Kidney capillary endothelial cell (primary cell): ENCODE measurements at places on chromosomes 16 and 17.

- no peak for DNase-seq
These were observed 10.0 kb downstream of the GGA2 start for GRCh38 chr16:23500212-23500861.

GRCh38 chr17:2406903-2407790, 6.3 kb upstream of the MNT start:
- DNase-seq, result peak; percentile 97

- DNase-seq, result peak; percentile 76
These were observed 1.4 kb upstream of the SPHK1 start for GRCh38 chr17:76382803-76383545.

DNA sequence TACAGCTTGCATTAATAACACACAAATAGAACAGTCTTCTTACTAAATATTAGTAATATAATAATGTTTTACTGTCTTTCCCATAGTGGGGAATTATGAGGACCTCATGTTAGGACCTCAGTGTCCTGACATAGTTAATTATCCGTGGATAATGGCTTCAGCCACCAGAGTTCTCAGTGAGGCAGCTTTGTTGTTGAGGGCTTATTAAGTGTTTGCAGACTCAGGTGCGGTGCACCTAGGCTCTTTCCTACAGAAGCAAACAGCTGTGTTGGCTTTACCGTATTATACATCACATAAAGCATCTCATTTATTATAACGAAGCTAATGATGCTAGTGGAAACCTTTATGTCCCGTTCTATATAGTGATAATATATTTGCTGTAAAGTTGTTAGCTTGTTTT, 246.7 kb downstream of the FTO start:
- DNase-seq, result no peak

- DNase-seq, result no peak
These were observed 266.4 kb downstream of the MAF start for GRCh38 chr16:79334127-79334526.

GRCh38 chr17:1002771-1003555, 6.0 kb downstream of the TIMM22 start:
- peak; percentile 79 for DNase-seq

DNA sequence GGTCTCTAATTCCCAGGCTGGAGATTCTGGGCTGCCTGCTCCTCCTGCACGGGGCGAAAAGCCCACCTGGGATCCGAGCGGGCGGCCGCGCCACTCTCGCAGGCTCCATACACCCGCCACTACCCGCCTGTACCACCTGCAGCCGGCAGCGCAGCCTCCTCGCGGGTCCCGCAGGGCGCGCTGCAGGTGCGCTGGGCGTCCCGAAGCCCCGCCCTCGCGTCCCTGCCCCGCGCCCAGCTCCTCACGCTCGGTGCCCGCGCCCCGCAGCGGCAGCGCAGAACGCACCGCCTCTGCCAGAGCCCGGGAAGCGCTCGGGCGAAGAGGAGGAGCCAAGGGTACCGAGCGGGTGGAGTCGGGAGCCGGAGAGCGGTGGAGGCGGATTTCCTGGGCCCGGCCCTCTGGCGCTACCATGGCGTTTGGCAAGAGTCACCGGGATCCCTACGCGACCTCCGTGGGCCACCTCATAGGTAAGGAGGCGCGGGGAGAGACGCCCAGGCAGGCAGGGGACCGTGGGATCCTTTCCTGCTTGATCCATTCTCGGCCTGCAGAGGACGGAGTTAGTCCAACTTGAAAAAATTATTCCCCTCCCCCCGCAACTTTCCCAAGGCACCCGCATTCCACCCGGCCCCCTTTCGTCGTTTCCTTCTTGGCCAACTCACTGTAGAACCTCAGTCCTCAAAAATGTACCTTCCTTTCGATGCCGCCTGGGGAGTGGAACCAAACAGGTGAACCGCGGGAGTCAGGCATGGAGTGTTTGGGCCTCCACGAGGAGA, at the start of gene TOM1L1:
Gene TOM1L1 (plus strand): TSS at position 396 of the 773 bp plus-strand sequence. CDS start 14 bp downstream, at position 410.
- no peak for DNase-seq

DNA sequence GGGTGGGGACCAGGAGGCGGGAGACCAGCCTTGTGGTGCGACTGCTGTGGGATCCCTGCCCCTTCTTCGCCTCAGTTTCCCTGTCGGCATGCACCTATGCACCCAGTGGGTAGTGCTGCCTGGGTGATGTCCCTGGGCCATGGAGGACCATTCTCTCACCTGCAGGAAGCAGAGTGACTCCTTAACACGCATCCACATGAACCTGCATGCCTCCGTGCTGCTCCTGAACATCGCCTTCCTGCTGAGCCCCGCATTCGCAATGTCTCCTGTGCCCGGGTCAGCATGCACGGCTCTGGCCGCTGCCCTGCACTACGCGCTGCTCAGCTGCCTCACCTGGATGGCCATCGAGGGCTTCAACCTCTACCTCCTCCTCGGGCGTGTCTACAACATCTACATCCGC, 25.2 kb downstream of the ADGRG5 start:
- no peak for DNase-seq

DNA sequence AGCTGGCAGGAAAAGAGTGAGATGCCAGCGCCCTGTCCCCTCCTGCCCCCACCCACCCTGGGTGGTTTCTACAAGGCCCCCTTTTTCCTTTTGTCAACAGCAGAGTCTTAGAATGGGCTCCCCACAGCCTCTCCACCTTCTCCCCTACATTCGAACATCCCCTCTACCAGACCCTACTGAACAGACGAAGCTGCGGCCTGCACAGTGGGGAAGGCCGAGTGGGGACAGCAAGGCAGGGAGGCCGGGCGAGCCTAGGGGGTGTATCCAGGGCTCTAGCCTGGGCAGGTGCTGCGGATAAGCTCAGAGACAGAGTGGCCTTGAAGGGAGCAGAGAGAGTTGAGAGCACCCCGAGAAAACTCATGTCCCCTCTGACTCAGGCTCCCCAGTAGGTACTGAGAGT, 7.4 kb downstream of the ZACN start:
- DNase-seq, result no peak

GRCh38 chr17:30928584-30928983, 6.8 kb downstream of the ADAP2 start:
- no peak for DNase-seq

GRCh38 chr16:15037745-15038144, 18.1 kb downstream of the NTAN1 start:
- DNase-seq, result no peak

DNA sequence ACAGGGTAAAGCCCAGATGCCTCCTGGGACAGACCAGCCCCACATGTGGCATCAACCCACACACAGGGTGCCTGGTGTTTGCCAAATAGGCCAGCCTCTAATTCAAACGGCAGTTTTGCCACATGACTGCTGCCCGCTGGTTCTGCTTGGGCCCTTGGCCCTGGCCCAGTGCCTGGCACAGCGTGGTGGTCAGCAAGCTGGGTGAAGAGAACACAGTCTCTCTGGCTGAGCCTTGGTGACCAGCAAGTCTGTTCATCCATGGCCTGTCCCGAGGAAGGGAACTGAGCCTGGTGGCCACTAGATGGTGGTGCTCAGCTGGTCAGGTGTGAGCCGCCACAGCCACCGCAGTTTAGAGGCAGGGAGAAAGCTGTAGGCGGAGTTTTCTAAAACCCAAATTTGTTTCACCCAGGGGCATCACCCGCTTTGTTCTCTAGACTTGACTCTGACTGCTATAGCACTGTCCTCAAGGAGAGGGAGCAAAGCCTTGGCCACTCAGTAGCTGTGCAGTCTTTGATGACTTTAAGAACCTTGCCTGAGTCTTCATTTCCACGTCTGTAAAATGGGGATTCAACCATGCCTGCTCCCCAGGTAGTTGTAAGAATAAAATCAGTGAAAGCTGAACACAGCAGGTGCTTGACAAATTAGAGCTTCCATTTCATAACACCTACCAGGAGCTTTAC, 4.7 kb upstream of the GFAP start:
- DNase-seq, result peak; percentile 65

DNA sequence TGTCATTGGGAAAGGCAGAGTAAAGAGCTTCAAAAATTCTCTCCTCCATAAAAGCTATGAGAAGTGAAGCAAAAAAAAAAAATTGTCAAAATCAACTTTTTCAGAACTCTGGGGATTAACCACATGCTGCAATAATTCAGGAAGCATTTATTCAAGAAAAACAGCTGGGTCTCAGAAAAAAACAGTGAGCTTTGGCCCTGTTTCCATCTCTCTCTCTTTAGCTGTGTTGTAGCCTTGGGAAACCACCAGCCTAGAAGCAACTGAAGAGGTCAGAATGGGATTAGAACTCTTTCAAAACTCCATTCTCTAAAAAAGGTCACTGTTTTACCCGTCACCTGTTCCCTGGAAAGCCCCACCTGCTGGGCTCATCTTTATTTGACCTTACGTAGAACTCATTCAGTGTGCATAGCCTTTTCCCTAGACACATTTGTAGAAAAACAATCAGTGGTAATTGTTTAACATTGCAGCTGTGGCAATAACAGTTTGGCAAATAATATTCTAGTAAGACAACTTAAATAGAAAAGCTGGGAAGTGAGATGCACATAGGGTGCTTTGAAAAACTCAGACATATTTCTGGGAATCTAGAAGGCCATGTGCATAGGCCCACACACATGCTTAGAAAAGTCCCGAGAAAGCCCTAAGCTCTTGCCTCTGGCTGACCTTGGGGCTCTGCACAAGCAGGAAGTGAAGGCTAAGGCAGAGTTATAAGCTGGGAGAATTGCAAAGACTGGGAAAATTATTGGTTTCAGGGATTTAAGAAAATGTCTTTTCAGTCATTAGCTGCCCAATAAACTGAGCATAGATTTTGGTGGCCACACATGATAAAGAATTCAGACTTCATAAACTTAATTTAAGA, 18.0 kb downstream of the SLC5A11 start:
- DNase-seq, result no peak

- DNase-seq, result peak; percentile 25
These were observed 117.7 kb downstream of the WSCD1 start for GRCh38 chr17:6187836-6188235.

DNA sequence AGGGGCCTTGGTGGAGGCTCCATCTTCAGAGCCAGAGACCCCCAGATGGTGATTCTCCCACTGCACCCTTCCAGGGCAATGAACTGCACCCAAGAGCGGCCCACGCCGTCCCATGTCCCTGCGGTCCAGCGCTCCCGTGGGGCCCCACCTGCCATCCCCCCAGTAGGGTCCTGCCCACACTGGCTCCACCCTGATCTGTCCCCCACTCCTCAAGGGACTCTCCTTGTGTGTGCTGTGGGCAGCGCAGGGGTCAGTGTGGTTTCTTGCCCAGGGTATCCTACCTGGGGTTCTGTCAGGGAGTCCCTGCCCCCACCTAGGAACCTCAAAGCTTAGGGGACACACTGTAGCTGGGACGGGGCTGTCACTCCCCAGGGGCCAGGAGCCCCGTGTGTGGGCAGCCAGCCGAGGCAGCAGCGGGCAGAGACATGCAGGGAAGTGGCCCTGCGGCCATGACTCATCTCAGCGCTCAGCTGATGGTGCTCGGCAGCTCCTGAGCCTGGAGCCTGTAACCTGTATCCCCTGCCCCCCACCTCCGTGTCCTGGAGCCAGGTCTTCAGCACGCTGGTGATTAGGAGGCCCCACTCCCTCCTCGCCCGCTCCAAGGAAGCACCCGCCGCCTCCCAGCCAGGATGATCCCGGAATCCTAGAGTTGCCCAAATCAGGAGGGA, 35.7 kb upstream of the SSTR5 start:
- no peak for DNase-seq

DNA sequence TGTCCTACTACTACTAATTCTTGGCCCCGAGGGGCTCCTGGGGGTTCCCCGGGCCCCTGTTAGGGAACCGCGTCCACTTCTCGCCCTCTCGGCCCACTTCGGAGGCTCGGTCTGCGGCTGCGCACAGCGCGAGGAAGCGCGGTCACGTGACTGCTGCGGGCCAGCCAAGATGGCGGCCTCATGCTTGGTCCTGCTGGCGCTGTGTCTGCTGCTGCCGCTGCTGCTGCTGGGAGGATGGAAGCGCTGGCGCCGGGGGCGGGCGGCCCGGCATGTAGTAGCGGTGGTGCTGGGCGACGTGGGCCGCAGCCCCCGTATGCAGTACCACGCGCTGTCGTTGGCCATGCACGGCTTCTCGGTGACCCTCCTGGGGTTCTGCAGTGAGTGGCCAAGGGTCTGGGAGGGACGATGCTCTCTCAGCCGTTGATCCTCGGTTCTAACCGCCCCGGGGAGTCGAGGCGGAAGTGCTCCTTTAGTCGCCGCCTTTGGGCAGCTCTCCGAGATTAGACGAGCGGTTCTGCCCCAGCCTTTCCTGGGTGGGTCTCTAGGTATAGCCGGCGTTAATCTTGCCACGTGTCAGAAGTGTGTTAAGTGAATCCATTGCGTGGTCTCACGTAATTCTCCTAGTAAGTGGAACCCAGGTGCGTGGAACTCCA, at the start of gene ALG1:
Gene ALG1 (plus strand): TSS at position 163 of the 653 bp plus-strand sequence. CDS start 7 bp downstream, at position 170.
- DNase-seq, result peak; percentile 82

DNA sequence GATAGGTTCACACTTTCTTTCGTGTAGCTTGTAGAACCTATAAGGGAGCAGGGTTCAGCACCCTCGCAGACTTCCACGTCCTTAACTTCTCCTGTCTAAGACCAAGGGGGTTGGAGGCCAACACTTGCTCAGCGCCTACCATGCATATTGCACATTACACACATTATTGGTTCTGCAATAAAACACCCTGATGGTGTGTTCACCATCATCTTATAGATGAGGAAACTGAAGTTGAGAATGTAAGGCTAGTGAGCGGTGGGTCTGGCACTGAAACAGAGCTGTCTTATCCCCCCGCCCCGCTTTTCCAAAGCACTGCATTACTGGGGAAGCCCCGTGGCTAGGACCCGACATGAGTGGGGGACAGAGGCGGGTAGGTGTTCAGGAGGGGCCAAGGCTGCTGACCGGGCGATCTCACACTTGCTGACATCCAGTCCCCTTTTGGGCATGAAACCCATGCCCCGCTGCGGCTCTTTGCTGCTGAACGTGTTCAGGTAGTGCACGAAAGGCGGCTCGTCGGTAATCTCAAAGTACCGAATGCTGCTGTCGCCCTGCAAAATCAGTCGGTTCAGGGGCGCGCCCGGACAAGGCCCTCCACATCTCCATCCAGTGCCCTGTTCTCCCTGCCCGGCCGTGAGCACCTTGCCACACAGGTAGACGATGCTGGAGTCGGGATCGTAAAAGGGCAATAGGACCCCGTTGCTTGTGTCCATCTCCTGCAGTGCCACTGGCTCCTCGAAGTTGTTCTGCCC, 6.2 kb downstream of the CORO6 start:
- DNase-seq, result no peak

DNA sequence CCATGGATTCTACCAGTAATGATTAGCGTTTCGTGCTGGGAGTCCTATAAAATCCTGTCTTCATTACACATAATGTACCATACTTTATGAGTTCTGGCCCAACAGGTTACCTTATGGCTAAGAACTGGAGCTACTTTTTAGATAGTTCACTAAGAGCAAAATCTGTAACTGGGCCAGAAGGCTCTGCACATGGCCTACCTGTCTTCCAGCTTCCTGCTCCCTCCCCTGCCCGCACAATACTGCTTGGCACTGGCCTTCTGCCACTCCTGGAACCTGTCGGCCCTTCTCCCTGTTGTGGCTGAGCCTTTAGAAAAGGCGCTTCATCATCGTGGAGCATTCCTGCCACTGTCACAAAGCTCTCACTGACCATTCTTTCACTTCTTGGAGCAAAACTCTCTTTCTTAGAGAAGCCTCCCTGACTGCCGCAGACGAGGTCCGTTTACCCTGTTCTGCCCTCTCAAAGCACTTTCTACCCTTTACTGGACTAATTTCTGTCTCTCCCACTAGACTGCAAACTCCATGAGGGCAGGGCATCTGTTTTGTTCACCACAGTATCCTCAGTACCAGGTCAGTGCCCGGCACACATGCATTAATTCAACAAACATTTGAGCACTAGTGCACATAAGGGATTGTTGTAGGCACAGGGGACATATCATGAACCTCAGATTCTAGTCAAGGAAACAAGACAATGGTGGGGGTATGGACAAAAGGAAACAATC, 116.5 kb downstream of the PARN start:
- no peak for DNase-seq

- peak; percentile 97 for DNase-seq
These were observed 5.4 kb downstream of the PGS1 start for GRCh38 chr17:78383725-78384471.

GRCh38 chr16:86089991-86090390, 191.0 kb downstream of the IRF8 start:
- DNase-seq, result no peak
